Dermis blood vessel endothelial cell (primary cell): ENCODE measurements at places on chromosomes 12 and 14. TPM values are rescaled to one million over a fixed set of nuclear protein-coding genes. Genes with fewer than 3 reads are reported as not detected.

Gene DAO
- under 0.01 TPM in 1 of 2 replicates, not detected in the other for total RNA-seq

Gene POC1B
- total RNA-seq = 17.9 and 25.2 TPM in 2 replicates

GRCh38 chr12:82414926-82415325, 56.6 kb downstream of the METTL25 start:
- DNase-seq = no peak

- DNase-seq = no peak
Observed at GRCh38 chr12:109735051-109735521, 21.5 kb downstream of the FAM222A start.

DNA sequence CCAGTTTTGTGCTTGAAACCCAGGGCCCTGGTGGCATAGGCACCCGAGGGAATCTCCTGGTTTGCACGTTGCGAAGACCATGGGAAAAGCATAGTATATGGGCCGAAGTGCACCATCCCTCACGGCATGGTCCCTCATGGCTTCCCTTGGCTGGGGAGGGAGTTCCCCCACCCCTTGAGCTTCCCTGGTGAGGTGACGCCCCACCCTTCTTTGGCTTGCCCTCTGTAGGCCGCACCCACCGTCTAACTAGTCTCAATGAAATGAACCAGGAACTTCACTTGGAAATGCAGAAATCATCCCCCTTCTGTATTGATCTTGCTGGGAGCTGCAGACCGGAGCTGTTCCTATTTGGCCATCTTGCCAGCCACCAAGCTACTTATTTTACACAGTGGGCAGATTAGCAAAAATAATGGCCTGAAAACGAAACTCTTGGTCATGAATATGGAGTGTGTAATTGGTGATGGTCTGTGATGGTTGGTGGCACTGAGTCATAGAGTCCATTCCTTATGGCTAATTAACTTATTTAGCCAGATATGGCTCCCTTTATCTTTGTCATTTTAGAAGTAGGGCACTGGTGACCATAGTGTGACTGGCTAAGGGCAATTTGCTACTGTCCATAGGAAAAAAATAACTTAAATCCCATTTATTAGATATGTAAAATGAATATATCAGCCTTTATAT, 21.3 kb upstream of the KCNJ8 start:
- no peak for DNase-seq

DNA sequence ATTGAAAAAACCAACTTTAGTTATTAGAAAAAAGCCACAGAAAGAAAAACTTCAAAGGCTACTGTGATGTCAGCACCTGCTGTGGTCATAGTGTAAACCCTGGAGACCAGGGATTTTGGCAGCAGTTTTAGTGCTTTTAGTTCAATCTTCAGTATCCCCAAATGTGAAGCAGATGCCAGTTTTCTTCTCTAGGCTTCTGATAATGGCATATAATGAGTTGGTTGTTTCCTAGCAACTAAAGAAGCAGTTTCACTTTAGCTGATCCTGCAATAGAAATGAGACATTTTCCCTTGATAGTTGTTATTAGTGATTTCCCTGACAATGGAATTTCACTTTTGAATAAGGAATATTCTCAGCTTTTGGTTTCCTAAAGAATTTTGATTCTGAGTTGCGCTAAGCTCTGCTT, 131.2 kb downstream of the NUBPL start:
- peak; percentile 3 for DNase-seq

- peak; percentile 92 for DNase-seq
Observed at GRCh38 chr14:74616507-74616906, 4.5 kb upstream of the LTBP2 start.

Gene PRICKLE1
- total RNA-seq = 11.6 and 12.3 TPM in 2 replicates

DNA sequence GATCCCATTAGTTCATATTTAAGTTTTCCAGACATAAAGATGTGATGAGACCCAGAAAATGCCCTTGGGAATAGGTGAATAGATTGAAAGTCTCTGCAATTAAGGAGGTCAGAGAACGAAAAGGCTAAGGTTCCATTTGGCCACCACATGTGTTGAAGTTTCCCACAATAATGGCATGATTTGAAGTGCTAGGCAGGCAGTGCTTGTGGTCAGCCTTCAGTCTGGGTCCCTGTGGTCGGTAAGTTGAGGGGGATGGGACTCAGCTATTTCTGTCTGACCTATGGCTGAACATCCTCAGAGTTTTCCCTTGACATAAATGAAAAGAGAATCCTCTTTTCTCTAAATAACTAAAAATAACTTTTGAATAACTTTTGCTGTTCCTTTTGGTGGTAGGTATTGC, 92.4 kb downstream of the PELI2 start:
- no peak for DNase-seq

Gene SDR9C7
- not detected in 2 replicates for total RNA-seq

Gene SNW1
- 53.6 and 74.4 TPM in 2 replicates for total RNA-seq

DNA sequence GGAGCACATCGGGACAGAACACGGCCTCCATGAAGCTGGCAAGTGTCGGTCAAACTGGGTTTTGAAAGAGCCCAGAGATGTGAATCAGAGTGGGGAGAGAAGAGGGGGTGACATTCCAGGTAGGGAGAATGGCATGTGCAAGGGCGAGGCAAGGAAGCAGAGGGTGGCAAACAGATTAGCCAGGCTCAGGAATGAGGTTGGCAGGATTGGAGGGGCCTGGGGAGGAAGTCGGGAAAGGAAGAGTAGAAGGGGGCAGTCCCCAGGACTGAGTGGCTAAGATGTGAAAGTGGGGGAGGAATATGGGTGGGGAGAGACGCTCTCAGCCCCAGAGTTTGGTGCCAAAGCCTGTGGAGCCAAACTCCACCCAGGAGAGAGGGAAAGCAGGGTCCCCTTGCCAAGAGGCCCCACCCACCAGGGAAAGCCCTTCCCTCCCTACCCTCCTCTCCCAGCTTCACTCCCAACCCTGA, 5.5 kb upstream of the HDAC7 start:
- no peak for DNase-seq

GRCh38 chr12:124686370-124687173, 119.2 kb upstream of the NCOR2 start:
- peak; percentile 41 for DNase-seq

Gene KRT78
- total RNA-seq = not detected in 2 replicates

DNA sequence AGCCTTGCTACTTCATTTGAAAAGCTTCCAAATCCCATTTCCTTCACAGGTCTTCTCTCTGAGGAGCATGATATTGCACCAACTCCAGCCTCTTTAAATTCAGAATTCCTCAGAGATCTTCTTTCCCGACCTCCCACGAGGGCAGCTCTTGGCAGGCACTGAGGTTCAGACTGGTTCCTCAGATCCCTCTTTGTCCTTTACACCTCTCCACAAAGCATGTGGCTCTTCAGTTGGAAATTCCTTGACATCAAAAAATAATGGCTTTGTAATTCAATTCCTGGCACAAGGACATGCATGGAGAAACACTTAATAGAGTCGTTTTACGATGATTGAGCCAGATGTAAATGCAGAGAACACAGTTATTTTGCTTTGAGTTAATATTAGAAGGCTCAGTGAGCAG, 63.2 kb upstream of the TMX1 start:
- no peak for DNase-seq

DNA sequence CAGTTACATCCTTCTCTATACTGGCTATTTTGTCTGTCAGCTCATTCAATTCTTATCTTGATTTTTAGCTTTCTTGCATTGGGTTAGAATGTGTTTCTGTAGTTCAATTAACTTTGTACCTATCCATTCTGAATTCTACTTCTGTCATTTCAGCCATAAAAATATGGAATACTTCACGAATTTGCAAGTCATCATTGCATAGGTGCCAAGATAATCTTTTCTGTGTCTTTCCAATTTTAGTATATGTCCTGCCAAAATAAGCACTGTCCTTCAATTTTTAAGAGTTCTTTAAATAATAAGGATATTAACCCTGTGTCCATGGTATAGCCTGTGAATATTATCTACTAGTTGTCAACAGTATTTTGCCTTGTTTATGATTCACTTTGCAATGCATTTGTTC, 665.7 kb upstream of the MDGA2 start:
- DNase-seq = no peak

DNA sequence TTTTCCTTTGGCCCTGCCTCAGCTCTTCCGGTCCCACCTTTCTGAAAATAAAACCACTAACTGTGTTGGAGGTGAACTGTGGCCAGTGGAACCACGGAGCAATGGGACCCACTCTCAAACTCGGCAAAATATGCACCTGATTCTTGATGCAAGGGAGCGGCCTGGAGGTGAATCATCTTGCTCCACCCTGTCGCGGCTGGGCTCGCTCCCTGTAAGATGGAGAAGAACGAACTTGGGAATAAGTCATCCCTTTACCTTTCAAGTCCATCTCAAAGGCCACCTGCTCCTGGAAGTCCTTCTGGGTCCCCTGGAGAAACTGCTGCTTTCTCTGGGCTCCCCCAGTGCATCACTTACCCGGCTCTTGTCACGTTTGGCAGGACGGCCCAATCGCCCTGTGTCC, 309.9 kb downstream of the BCL11B start:
- no peak for DNase-seq

DNA sequence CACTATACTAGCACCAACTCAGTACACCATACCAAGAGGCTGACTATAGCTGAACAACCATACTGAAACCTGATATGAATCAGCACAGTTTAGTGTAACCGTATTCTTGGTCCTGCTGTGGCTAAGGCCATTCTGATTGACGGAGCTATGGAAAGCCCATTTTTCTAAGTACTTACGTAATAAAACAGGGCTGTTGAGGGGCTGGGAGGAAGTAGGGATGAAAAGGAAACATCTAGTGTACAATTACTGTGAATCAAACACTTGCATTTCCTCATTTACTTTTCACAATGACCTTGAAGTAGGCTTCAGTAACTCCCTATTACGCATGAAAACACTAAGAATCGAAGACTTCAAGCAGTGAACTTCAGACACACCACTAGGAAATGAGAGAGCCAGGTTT, 198.2 kb downstream of the BTG1 start:
- no peak for DNase-seq

DNA sequence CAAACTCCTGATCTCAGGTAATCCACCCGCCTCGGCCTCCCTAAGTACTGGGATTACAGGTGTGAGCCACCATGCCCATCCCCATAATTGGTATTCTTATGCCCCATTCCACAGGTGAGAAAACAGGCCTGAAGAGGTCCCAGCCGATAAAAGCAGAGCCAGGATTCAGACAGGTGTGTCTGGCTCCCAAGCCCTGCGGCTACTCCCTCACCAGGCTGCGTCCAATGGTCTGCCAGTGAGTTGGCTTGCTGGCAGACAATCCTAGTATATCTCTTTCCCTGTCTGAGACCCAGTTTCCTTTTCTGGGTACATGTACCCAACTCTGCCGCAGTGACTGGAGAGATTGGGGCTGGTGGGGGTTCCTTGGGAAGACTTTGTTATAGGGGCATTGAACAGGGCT, 1.9 kb upstream of the TSPAN9 start:
- no peak for DNase-seq

Gene M6PR
- total RNA-seq = 111 and 155 TPM in 2 replicates

Gene ESR2
- 0.34 and 0.56 TPM in 2 replicates for total RNA-seq

- DNase-seq = peak; percentile 6
Observed at GRCh38 chr12:22657538-22657937, 32.6 kb downstream of the ETNK1 start.

- DNase-seq = no peak
Observed at GRCh38 chr12:58459191-58459590, 461.1 kb downstream of the LRIG3 start.

DNA sequence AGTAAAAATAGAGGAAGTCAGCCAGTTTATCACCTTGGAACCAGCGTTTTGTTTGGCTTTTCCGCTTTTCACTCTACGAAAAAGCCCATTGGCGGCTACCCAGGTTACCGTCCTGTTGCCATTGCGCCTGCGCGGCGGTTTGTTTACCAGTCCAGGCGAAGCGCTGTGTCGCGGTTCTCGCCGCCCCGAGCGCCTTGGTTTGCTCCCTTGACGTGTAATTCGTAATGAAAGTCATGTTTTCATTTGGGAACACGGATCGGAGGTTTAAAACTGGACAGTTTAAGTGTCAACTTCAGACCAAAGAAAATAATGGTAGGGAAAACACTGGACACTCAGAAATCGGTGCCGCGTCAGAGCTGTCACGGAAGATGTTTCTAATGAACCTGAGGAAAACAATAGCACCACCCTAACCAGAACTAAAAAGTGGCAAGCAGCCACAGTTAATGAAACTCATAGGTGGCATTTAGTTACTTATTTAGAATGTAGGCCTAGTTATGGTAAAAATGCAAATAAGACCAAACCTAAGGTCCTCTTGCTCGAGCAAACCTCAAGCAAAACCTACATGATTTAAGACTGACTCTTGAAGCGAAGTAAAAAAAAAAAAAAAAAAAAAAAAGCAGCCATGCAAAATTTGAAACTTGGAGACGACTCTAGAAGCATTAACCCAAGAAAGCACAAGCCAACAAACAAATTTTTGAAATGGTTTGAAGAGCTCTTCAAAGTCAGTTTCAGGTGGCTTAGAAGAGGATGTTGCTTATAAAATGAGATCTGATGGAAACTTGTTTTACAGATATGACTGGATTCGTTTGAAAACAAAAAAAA, 790 bp upstream of the GPR19 start:
- DNase-seq = peak; percentile 91

- DNase-seq = no peak
Observed at GRCh38 chr12:80881106-80881505, 56.6 kb downstream of the LIN7A start.

DNA sequence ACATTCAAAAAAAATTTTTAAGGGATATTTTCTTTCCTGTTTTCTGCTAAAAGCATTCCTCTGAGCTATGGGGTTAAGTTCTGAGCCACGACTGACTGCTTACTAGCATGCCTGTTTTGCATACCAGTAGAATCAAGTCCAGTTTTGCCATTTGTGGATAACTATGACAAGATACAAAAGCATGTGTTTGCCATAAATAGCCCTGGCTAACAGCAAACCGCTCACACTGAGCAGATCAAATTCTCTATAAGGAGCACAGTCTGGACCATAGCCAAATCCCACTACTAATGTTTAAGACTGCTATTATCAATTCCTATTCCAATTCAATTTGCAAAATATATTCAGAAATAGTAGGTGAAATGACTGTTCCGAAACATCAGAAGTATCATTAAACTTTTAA, 3.2 kb downstream of the CFL2 start:
- DNase-seq = no peak

DNA sequence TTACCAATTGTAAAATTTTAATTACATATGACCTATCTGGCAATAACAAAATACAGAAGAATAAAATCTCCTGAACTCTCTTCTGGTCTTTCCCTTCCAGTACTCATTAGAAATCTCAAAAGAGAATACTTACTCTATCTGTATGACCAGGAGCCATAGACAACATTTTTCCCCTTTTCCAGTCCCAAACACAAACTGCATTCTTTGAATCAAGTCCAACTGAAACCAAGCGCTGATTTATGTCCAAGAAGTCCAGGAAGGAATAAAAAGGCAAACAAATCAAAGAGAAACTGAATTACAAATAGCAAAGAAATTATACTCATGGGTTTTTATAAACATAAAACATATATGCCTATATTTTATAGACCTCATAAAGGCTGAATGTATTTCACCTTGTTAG, 46.7 kb downstream of the EML5 start:
- DNase-seq = no peak

Gene ST8SIA1
- total RNA-seq = 0.14 and 0.17 TPM in 2 replicates

Gene RPS6KL1
- 10.4 and 12.4 TPM in 2 replicates for total RNA-seq
